Stimulated activated CD4-positive, alpha-beta T cell treated with anti-CD3 and anti-CD28 coated beads, Interleukin-15, amount 100 ng/mL, for 48 hours (primary cell): ENCODE measurements at places on chromosomes 6 and 20.

- DNase-seq = no peak
Measured at GRCh38 chr6:52209770-52210169, 23.6 kb downstream of the IL17A start.

DNA sequence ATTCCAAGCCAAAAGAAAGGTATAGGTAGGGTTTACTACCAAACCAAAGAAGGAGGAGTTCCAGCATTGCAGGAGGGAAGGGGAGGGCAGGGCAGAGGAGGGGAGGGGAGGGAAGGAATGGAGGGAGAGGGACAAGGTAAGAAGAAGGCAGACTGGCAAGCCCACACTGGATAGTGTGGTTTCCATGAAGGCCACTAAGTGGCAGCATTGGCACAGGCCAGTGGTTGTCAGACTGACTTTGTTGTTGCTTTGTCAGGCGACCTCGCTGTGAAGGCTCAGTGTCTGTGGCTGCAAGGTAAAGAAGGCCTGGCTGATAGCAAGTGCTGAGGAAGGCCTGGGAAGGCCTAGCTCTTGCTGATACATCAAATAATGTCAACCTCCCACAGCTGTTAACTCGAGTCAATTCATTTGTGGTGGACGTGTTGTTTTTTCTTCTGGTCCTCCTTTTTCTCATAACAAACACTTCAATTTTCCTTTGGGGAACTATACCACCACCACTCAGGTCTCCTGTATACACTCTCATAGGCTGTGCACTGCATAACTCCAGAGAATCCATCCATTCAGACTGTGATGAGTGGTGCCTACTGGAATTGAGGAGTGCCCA, 7.7 kb upstream of the ZNF334 start:
- DNase-seq = peak; percentile 24

DNA sequence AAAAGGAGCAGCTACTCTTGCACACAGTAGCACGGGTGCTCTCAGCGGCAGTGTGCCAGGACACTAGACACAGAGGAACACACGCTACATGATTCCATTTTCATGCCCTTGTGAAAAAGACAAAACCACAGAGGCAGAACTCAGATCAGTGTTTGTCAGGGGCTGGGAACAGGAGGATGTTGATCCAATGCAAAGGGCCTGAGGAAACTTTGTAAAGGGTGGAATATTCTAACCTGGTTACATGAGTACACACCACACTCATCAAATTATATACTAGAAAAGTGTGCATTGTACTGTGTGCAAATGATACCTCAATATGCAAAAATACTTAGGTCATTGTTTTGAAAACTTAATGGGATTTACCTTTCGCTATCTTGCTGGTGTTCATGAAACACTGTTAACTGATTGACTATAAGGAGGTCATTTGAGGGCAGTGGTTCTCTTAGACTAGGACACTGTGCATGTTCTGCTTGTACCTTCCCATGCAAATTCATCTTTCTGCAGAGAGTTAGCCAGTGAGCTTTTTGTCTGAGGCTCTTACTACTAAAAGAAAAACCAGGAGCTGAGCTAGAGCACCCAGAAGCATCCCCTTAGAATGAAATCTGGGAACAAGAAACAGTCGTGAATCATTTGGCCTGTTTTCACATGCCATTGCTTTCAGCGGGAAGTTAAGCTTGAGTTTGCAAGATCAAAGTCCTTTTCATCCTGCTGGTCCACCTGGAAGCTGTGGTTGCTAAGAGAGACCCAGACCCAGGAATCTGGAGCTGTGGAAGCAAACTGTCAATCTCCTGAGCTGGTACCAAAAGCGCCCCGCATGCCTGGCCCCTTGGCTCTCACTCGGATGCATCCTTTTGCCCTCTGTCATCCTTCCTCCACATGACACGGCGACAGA, 204.8 kb downstream of the TTLL2 start:
- DNase-seq = no peak

GRCh38 chr6:2534406-2535042, 216.2 kb downstream of the MYLK4 start:
- DNase-seq = no peak

GRCh38 chr6:20835315-20836010, 301.2 kb downstream of the CDKAL1 start:
- DNase-seq = no peak

GRCh38 chr6:105209950-105210706, 30.3 kb upstream of the POPDC3 start:
- DNase-seq = no peak

GRCh38 chr20:16476032-16476431, 97.2 kb downstream of the KIF16B start:
- no peak for DNase-seq

DNA sequence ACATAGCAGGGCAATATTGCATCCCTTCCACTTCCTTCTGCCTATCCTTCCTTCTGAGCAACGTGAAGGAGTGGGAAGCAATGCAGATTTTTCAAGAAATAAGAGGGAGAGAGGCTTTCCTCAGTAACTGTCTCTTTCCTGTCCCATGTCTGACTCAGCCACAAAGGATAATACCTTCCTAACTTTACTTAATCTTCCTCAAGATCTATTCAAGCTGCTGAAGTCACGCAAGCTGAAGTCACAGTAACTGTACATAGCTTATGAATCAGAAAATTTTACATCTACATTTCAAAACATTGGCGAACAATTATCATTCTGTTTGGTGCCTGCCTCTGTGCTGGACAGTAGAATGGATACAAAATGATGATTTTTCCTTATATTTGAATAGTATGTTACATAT, 86.4 kb upstream of the POU3F2 start:
- DNase-seq = no peak

- DNase-seq = no peak
Measured at GRCh38 chr6:161143663-161144430, 130.0 kb downstream of the AGPAT4 start.

- no peak for DNase-seq
Measured at GRCh38 chr6:22087960-22088706, 208.7 kb downstream of the PRL start.

DNA sequence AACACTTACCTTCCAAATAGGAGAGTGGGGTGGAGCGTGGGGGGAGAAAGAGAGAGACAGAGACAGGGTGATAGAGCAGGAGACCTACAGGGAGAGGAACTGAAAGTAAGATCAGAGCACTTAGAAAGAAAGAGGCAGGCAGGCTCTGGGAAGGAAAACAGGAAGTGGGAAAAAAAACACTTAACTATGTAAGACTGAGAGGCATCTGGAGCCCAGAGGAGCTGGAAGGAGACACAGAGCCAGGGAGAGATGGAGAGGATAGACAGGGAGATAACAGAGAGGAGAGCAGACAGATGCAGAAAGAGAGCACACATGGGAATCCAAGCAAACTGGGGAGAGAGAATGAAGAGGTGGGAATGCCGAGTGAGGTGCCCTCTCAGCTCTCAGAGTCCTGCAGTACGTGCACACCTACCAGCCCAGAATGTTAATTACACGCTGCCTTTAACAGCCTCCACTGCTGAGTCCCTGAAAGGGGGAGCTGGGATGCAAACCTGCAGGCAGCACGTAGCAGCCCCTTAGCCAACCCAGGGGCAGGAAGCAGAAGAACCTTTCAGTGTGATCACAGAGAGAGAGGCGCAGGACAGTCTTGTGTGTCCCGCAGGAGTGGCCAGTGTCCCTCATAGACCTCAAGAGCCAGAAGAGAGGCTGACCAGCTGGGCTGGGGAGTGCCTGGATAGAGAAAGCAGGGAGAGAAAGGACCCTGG, 132.7 kb upstream of the LRFN2 start:
- DNase-seq = no peak

DNA sequence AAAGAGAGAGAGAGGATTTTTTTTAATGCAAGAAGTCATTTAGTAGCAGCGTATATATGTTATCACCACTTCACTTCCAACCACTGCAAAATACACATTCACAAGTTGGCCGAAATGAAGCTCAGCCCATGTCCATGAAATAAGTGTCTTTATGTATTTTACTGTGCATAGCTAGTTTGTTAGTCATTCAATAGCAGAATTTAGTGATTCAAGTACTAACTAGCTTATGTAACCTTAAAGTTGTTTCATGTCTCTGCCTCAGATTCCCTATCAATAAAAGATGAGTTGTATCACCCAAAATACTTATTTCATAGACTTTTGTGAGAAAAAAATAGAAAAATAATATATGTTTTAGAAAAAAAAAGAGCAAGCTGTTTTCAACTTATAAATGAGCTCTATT, 153.7 kb upstream of the PRDM1 start:
- DNase-seq = no peak

DNA sequence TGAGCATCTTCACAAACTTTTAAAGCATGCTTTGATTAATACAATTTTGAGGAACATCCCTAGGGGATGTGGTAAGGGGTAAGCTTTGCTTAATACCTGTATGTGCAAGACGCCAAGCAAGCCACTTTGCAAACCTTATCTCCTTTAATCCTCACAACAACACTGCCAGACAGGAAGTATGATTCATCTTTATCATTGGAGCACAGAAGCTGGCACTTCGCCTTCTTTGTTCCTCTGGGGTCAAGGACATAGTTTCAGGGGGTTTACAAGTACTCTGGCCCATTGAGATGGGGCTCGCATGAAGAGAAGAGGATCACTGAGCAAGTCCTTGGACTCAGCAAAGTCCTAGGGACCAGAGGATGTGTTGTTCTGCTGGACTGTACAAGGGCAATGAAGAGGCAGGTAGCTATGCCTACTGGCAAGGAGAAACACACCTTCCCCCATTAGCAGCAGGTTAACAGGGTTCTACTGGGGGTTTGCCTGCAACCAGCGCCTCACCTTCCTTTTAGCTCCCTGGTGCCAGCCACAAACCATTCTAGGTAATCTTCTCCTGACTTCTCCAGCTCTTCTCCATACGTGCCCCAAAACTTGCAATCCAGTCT, 8.8 kb downstream of the TMEM244 start:
- no peak for DNase-seq

- no peak for DNase-seq
Measured at GRCh38 chr6:108836061-108836460, 12.2 kb upstream of the ARMC2 start.

DNA sequence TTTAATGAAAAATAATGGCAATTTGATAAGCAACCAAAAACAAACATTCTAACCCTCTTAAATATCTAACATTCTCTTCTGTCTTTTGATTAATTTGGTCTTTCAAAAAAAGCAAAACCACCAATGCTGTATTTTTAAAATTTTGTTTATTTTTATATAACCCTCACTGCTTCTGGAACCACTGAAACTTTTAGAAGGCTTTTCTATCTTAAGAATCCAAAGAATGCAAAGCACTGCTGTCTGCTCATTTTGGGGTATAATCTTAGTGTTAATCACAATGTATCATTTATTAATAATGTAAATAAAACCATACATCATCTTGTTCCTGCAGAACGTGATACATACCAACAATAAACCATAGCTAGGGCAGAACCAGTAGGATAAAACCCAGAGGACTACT, 14.0 kb downstream of the STK38 start:
- no peak for DNase-seq

DNA sequence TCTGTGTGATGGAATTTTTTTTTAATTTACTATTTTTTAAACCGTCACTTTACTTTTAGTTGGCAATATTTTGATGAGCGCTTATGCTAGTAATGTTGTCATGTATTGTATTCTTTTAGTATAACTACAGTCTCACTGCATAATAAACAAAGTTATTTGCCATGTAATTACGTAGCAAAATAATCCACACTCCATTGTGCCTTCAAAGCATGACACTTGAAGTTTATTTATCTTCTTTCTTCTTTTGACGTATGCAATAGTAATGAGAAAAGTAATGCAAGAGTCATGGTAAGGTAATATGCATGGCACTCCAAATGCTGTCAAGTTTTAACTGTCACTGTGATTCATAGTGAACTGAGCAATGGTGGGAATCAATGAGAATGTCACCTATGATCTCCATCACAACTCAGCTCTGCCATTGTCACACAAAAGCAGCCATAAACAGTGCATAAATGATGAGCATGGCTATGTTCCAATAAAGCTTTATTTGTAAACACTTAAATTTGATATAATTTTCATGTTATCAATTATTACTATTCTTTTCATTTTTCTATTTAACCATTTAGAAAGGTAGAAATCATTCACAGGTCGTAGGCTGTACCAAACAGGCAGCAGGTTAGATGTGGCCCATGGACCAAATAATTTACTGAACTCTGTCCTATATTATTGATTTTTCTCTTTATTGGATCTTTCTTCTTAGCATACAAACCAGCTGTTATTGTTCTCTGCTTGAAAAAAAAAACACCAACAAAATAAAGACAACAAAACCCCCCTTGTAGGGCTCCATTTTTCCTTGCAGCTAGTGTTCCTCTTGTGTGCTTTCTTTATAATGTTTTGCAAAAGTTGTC, 27.1 kb downstream of the RNF217 start:
- no peak for DNase-seq

GRCh38 chr20:48821261-48821920, 6.4 kb downstream of the PREX1 start:
- DNase-seq = no peak

GRCh38 chr6:147941143-147941542, 401.5 kb upstream of the SASH1 start:
- DNase-seq = no peak

DNA sequence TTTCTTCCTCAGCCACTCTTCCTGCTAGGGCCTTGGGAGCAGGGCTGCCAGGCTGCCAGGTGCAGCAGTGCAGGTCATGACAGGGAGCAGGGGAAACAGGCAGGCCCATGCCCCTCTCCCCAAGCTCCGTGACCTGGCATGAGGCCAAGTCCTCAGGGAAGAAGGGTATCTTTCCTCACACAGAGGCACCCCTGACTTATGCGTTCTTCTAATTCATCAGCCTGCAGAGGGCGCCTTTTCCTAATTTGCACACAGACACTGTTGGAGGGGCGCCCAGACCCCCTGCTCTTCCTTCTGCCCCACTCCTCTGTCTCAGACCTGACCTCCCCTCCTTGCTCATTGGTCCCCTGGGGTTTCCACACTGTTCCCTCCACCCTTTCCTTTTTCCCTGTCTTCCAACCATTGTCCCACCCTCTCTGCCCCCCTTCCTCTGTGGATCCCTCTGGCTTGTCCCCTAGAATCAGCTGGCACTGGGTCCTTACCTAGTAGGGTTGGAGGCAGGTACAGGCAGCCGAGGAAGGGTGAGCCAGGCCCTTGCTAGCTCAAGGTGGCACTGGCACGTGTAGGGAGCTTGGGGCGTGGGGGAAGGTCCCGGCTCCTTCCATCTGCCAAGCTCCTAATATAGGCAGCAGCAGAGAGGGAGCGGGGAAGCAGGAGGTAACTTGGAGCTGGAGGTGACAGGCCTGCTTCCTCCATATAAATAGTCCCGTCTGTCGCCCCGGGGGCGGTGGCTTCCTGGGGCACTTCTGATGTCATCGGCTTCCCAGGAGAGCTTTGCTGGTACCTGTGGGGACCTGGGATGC, 154.9 kb upstream of the MLN start:
- no peak for DNase-seq

- DNase-seq = peak; percentile 9
Measured at GRCh38 chr20:19784511-19785172, 26.6 kb downstream of the RIN2 start.

DNA sequence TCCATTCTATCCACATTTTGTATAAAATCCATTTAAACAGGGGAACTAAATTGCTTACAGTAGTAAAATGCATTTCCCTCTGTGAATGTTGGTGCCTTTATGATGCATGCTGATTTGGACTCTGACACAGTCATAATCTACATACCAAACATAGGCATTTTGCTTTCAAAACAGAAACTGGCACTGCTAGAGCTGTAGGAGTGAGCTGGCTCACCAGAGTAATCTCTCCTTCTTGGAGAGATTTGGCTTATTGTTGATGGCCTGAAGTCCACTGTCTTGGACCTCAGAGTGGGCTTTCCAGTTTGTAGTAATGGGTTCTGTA, 363.2 kb upstream of the FLRT3 start:
- no peak for DNase-seq
